ENCODE measurements at places on chromosomes 1 and 21. TPM values are rescaled to one million over a fixed set of nuclear protein-coding genes. Genes with fewer than 3 reads are reported as not detected.

DNA sequence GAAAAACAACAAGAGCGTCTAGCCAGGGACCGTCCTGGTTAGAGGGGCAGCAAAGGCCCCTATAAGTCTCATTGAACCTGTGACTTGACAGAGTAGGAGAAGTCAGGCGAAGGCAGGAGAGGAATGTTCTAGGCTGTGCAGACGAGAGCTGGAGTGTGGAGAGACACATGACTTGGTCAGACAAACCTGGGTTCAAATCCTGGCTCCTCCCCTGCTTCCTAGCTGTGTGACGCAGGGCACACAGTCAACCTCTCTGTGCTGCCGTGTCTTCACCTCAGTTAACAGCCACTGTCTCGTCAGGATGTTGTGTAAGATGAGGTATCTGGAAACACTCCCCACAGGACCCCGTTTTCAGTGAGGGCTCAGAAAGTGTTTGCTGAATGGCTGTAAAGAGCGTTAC lies 15.6 kb downstream of the SLC66A1 start:
- DNase-seq, result no peak

DNA sequence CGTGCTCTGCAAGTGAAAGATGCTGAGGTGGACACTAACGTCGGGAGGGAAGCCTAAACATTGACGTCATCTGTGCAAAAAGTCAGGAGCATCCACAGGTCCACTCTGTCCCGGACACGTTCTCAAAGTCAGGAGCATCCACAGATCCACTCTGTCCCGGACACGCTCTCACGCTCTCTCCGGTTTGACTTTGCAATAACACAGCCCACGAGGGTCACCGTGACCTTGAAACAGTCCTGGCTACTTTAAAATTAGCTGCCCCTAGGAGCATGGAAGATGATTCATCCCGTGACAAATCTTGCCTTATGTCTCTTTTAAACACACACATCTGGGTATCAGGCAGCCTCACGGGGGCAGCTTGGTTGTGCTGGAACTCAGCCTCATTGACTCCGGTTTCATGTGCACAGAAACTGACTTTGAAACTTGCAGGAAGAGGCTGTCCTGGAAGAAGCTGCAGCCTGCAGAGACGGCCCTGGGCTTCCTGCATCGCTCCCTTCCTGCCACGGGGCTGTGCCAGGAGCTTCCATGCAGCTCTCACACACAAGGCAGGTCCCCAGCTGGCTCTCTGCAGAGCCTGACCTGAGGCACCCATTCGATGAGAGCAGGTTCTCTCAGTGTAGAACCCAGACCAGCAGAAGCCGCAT lies 18.1 kb upstream of the COL18A1 start:
- DNase-seq, result peak; percentile 24

DNA sequence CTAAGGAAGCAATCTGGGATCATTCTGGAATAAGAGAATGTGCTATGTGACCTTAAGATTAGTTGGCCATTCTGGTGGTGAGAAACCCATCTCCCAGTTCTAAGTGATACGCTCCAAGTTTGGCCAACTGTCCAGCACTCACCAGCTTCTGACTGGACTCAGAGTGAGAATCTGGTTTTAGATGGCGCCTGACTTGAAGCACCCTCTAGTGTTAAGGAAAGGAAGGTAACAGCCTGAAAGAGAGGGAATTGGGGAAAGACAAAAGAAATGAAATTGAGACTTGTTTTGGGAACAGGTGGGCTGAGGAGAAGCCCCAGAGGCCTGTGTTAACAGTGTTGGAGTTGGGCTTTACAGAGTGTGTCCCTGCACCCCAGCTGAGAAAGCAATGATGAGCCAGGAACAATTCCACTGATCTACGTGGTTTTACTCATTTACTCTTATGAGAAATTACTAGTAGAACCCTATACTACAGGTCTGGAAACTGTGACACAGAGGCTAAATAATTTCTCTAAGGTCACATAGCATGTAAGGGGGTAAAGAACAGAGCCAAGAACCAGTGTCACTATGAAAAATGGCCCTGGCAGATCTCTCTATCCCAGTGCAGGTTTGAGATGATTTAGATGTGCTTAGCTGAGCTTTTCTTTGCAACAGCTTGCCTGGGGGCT lies 9.3 kb upstream of the FCAMR start:
- DNase-seq, result no peak

DNA sequence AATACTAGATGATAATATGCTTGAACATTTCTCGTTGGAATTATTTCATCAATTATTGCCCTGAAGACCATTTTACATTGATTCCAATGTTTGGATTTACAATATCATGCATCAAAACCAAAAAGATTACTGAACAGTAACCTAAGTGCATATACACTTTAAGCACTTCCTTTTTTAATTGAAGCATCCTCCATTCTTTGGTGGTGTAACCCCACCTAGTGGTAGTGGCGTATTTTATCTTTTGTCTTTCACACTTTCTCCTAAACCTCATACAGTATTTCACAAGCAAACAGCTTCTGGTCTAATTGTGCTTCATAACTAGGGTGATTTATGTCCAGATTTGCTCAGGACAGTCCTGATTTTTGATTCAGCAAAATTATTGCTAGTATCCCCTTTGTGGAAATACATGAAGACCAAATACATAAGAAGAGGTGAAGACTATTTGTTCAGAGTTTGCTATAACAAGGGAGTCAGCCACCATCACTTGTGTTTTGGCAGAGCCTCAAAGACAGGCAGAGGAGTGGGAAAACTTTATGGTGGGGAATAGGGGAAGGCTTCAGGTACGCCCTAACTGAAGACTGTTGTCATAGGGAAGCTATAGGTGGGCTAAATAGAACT lies 3.4 kb upstream of the NVL start:
- peak; percentile 26 for DNase-seq

DNA sequence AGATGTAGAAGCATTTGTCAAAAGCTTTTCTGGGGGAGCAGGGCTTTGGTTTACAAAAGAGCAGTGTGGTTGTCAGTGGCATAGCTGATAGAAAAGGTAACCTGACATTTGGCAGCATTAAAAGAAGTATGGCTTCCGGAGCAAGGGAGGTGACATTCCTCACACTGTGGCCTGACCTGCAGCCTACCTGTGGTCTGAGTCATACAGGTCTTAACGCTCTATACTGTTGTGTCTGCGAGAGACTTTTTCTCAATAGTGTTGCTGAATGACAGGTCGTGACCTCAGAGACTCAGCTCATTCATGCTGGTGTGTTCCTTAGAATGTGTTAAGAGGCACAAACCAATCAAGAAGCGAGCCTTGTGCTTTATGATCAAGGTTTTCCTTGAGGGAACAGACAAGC lies 19.3 kb downstream of the PHGDH start:
- DNase-seq, result peak; percentile 99

GRCh38 chr1:20551945-20552727 lies at the start of gene FAM43B:
FAM43B (plus strand) TSS chr1:20552573; CDS start chr1:20552974, 401 bp downstream.
- no peak for DNase-seq

- no peak for DNase-seq
These were observed 276.3 kb upstream of the TMEM51 start for GRCh38 chr1:14877224-14877623.

DNA sequence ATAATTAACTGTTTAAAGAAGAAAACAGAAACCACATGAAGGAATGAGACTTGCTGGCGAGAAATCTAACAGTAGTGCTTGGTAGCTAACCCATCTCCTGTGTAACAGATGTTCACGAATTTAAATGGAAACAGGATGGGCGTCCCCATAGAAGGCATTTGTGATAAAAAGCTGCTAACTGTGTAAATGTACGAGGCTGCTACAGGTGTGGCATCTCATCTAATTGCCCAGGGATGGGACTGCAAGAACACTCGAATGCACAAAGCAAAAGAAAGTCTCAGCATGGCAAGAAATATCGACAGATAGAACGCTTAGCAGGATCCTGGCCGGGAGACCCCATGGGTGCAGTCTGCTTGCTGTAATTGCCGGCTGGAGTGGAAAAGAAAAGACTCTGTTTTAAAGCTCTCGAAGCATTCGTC lies 112.7 kb downstream of the RUNX1 start:
- no peak for DNase-seq

- no peak for DNase-seq
These were observed 55.9 kb downstream of the NEK7 start for GRCh38 chr1:198212675-198213074.

GRCh38 chr1:36872858-36873257 lies 161.5 kb downstream of the GRIK3 start:
- DNase-seq, result no peak

- peak; percentile 68 for DNase-seq
These were observed 221.5 kb downstream of the GRIK1 start for GRCh38 chr21:29718081-29718815.

GRCh38 chr1:180002437-180002836 lies 47.8 kb downstream of the CEP350 start:
- no peak for DNase-seq

IL20 gene
- total RNA-seq, result not detected

CLDN17 gene
- total RNA-seq, result not detected

TFAP2E gene
- total RNA-seq, result 0.72 TPM

C1orf94 gene
- total RNA-seq, result not detected

OR2T11 gene
- not detected for total RNA-seq

ADORA3 gene
- not detected for total RNA-seq
